Nephron progenitor cell (in vitro differentiated cells): ENCODE measurements at places on chromosomes 2 and 18.
A peak's percentile ranks its signal among the peaks of the same experiment; 100 is the strongest.

DNA sequence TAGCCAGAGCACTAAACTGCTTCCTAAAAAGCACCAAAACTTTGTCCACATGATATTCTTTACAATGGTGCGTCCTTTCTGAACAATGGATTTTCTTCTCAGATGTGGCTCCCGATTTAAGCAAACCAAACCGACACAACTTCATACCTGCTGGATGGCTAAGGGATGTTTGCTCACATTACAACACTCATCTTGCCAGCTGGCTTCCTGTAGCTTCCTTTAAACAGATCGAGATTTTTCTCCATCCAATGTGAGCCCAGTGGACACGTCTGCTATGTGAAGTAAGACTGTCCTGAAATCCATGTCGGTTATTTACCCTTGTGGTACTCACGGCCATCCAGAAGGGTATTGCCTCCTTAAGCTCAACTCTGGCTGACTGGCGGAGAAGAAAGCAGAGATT, 126.5 kb downstream of the MAPK4 start:
- H3K27ac ChIP-seq, result no peak overlapping the region
- peaks cover 10% of the 10 kb centered on the region for H3K36me3 ChIP-seq
- H3K4me3 ChIP-seq, result no peak overlapping the region
- H3K27me3 ChIP-seq, result peaks cover 6% of the 10 kb centered on the region

- H3K4me3 ChIP-seq, result peak overlapping the region; percentile 84
- DNase-seq, result peak; percentile 71
- H3K27me3 ChIP-seq, result peaks cover 25% of the 10 kb centered on the region
These were observed 819 bp upstream of the KLF11 start for GRCh38 chr2:10042301-10043161.

DNA sequence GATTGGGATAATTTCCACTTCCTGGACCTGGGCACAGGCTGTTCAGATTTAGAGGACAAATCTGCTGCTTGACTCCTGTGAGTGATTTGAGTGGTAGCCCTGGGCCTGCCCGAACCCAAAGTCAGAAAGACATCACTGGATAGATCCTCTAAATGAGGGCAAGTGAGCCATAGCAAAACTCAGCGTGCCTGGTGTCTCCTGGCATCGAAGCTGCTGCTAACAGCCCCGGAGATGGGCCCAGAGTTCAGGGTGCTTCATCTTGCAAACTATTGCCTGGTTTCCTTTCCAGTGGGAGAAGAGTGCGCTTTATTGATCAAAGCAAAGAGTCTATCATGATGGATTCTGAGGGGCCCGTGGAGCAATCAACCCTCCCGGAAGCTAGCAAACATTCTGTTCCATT, 153.1 kb upstream of the KLHL29 start:
- H3K27ac ChIP-seq, result no peak overlapping the region
- H3K4me1 ChIP-seq, result peaks cover 5% of the 10 kb centered on the region
- H3K36me3 ChIP-seq, result peaks cover 7% of the 10 kb centered on the region
- no peak overlapping the region for H3K4me3 ChIP-seq

- peaks cover 14% of the 10 kb centered on the region for H3K4me1 ChIP-seq
- no peak overlapping the region for H3K27ac ChIP-seq
- peaks cover 28% of the 10 kb centered on the region for H3K27me3 ChIP-seq
- peaks cover 12% of the 10 kb centered on the region for H3K36me3 ChIP-seq
These were observed 169.6 kb upstream of the SIX2 start for GRCh38 chr2:45178854-45179253.

GRCh38 chr2:45674035-45674816, 22.8 kb downstream of the PRKCE start:
- H3K4me1 ChIP-seq, result peaks cover 37% of the 10 kb centered on the region
- no peak for DNase-seq
- H3K36me3 ChIP-seq, result no peaks in the 10 kb centered on the region

GRCh38 chr2:23662941-23663920, 263.7 kb downstream of the ATAD2B start:
- H3K4me1 ChIP-seq, result peaks cover 20% of the 10 kb centered on the region
- peak; percentile 29 for DNase-seq
- no peak overlapping the region for H3K27ac ChIP-seq
- no peaks in the 10 kb centered on the region for H3K36me3 ChIP-seq
- no peak overlapping the region for H3K4me3 ChIP-seq
